KG1 (cell line): ENCODE measurements at places on chromosomes 4 and X.

DNA sequence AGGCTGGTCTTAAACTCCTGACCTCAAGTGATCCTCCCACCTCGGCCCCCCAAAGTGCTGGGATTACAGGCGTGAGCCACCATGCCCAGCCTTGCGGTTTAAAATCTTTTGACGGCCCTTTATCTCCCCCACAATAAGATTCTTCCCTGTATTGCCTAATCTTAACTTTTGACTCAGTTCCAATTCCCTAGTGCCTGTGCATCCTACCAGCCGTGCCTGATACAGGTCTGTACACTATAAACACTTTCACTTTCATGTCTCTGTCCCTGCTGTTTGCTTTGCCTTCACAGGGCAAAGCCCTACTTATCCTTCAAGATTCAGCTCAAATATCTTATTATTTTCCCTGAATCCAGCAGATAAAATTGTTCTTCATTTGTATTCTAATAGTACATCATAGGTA, 74.6 kb downstream of the WDR44 start:
- DNase-seq, result no peak

DNA sequence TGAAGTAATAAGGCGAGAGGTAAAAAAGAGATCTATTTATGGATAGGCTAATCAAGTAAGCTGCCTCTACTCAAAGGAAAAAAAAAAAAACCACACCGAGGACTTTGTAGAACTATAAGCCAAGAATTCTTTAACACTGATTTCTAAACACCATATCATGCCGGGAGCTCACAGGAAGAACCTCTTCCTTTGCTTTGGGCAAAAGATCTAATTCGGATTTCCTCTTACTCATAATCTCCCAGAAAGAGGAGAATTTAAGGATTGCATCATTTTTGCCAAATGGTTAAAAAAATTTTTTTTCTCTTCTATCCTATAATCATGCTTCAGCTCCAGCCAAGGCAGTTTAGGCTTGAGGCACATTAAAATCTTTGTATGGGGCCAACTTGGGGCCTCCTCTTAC, 95.5 kb downstream of the ZNF827 start:
- no peak for DNase-seq

GRCh38 chr4:154018659-154019058, 229.8 kb upstream of the SFRP2 start:
- no peak for DNase-seq

- no peak for DNase-seq
Measured at GRCh38 chr4:17552427-17552826, 24.6 kb upstream of the LAP3 start.

- DNase-seq, result no peak
Measured at GRCh38 chr4:105784761-105785160, 76.2 kb downstream of the GSTCD start.

DNA sequence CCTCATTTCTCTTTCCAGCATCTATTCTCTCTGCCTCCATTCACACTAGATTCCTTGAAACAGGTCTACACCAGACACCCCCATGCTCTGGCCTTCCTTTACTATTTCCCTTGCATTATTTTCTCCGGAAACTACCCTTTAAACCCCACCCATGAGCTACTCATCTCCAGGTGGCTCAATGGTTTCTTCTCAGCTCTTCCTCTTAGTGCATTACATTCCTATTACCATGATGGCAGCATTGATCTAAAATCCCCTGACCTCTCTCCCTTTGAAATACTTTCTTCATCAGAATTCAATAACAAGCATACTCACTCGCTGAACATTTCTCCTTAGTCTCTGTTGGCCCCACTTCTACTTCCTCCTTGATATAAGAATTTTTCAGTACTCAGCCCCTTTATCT, 94.6 kb downstream of the SYNPO2 start:
- no peak for DNase-seq

DNA sequence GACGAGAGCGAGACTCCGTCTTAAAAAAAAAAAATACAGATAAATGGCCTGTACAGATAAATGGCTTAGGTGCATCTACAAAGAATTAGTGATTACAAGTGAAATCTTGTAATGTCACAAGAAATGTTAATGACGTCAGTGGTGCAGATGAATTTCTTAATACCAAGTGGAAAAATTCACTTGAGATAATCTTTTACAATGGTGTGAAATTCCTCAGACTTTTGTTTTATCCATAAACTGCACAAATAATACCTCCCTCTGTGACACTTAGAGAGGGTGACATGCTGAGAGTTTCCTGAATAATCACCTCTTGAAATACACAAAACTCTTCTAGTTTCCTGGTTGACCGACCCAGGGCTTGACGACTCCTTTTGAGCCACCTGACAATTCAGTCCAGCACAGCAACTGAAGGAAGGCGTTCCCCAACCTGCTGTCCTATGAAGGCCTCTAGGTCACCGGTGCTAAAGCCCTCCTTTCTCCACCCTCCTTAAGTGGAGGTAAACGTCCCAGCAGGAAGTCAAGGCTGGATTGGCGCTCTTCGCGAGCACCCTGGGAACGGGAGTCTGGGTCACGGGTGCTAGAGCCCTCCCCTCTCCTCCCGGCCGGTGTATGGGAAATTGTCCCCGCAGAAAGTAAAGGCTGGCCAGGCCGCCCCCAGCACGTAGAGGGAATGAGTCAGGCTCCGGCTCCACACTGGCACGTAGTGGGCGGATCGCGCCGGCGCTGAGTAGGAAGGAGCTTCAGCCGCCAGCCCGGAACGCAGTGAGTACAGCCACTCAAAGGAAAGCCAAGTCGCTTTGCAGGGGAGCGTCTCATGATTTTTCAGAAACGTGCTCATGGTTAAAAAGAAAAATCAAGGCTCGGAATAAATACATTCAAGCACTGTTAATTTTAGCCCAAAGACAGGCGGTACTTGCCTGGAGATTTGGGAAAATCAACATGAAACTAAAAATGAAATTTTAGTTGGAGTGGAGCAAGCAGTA, at the start of gene TMEM144:
Gene TMEM144, plus strand, starts transcription at position 662 of the 983 bp plus-strand sequence. CDS start 2,182 bp downstream, outside the sequence.
- DNase-seq, result peak; percentile 34

DNA sequence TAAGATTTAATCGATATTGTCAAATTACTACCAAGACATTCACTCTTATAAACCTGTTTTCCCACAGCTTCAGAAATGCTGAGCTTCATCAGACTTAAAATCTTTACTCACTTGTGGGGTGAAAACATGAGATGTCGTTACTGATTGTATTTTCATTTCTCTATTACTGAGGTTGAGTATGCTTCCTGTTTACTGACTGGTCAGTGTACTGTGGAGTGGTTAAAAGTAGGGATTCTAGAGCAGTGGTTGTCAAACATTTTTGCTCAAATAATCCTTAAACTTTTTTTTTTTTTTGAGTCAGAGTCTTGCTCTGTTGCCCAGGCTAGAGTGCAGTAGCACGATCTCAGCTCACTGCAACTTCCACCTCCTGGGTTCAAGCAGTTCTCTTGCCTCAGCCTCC, 50.3 kb downstream of the NSUN7 start:
- DNase-seq, result no peak

- DNase-seq, result no peak
Measured at GRCh38 chrX:24768556-24768955, 74.8 kb downstream of the POLA1 start.

GRCh38 chr4:55438314-55438713, 42.6 kb downstream of the TMEM165 start:
- DNase-seq, result no peak

DNA sequence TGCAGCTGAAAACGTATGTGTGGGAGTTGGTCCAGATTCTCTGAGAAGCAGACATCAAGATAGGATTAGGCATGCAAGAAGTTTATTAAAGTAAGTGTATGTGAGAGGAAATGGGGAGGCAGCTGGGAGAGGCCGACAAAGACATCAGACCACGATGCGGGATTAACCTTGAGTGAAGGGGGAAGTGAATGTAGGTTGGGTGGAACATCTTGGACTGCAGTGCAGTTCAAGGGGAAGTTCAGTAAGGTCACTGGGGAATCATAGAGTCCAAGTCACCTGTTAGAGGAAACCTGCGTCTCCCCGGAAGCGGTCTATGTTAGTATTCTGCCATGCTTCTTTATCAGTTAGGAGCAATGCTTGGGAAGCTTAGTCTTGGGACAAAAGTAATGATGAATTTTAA, 22.0 kb downstream of the CXCL8 start:
- DNase-seq, result peak; percentile 56

DNA sequence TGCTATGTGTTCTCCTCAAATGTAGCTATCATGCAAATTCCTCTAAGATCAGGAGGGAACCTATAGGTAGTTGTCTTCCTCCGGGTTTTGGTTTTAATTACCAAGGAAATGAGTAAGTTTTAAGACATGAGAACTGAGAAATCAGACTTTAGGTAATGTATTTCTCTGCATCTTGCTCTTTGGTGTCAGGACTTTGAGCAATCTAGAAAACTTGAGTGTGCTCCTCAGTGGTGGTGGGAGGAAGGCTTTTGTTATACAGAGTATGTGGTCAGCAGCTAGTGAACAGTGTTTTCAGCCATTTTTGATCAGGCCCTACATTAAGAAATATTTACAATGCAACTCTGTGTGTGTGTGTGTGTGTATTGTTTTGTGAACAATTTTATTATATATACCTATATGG, 224.1 kb downstream of the KLHL13 start:
- no peak for DNase-seq

- DNase-seq, result no peak
Measured at GRCh38 chr4:40718586-40718985, 31.2 kb upstream of the NSUN7 start.

GRCh38 chr4:184765473-184766340, 31.8 kb upstream of the CENPU start:
- no peak for DNase-seq

DNA sequence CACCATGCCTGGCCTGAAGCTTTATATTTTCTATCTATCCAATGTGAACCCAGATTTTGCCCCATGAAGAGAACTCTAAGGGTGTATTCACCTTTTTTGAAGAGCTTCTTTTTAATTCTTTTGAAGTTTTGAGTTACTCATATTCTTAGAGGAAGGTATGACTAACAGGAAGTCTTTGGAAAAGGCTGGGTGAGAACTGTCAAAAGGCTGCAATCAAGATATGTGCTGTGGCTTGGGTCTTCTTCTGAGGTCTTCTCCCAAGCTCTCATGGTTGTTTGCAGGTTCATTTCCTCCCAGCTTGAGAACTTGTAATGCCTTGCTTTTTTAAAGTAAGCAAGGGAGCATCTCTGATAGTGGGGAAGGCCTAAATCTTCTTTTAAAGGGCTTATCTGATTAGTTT, 3.1 kb upstream of the C4orf17 start:
- no peak for DNase-seq

DNA sequence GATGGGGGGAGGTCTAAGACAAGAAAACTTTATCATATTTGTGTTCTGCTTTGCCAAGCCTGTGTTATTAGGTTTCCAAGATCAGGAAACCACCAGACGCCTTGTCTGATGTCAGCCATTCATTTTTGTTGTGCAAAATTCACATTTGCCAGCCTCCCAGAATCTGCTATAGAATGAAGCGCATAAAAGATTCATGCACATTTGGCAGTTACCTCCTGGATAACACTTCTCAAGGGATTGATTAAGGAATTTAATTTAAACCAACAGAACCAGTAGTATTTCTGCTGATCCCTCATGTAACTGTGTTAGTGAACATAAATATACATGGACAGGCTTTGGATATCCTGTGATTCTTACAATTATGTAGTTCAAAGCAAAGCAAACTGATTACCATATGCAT, 187.9 kb downstream of the COMMD8 start:
- DNase-seq, result no peak

DNA sequence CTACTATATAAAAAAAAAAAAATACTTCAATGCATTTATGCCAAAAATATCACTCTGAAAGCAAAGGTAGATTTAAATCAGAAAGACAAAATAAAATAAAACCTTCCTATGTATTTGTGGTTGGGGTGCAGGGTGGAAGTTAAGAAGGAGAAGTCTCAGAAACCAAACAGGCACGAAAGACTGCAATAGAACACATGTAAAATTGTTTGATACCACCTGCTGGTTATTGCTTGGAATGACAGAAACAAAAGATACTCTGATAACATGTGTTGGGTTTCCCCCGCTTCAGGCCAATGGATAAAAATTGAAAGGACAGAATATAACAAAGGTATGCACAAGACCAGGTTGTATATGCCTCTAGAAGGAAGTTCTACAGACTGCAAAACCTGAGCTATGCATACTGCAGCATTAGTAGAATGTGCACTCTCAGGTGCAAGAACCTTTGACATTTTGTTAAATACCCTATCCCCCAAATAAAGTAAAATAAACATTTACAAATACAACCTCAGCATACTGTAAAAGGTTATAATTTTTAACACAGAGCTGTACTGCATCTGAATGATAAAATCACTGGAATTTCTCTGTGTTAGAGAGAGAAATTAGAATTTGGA, 118.8 kb downstream of the GABRA2 start:
- peak; percentile 5 for DNase-seq

- DNase-seq, result no peak
Measured at GRCh38 chr4:86596807-86597206, 2.7 kb downstream of the PTPN13 start.

DNA sequence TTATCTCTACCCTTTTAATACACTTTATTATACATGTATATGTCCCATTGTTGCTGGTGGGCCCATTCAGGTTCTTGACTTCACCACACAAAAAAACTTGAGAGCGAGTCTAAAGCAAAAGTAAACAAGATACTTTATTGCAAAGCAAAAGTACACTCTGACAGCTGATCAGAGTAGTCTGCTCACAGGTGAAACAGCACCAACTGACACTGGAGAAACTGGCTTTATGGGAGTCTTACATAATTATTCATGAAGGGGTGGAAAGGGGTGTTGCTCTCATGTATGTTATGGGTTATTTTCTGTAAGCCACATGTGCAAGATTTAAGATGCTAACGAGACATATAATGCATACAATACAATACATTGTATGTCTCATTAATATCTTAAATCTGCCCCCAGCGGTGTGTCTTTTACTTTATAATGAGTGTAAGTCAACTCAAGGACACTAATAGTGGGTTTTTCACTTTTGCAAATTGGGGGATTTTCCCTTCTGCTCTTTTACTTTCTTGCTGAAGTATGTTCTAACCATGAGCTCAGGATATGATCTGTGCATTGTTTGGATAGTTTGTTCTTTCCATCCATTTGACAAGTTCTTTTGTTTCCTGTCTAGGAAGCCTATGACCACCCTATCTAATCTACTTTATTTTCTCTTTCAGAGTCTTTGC, 256.1 kb upstream of the ITM2A start:
- no peak for DNase-seq

DNA sequence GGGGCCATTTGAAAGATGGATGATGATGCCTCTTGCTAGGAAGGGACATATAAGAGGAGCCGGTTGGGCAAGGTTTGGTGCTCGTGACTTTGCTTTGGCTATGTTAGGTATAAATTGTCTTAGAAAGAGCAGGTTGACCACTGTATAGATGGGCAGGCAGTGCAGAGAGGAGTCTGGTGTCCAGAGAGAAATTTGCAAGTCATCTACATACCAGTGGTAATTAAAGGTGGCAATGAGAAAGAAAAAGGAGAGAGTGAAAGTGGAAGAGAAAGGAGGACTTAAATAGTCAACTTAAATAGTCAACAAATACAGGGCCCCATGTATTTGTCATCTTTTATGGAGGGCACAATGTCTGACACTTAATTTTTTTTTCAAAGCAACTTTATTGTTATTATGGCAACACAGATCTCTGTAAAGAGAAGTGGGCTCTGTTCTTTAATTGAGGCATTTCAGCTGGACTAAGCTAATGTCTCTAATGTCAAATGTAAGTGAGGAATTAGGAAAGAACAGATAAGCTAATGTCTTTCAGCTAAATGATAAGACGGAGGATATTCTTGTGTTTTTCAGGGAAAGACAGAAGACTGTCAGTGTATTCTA, 75.4 kb upstream of the ANXA3 start:
- no peak for DNase-seq
